Dermis blood vessel endothelial cell (primary cell): ENCODE measurements at places on chromosomes 11 and 22. TPM values are rescaled to one million over a fixed set of nuclear protein-coding genes. Genes with fewer than 3 reads are reported as not detected.

DNA sequence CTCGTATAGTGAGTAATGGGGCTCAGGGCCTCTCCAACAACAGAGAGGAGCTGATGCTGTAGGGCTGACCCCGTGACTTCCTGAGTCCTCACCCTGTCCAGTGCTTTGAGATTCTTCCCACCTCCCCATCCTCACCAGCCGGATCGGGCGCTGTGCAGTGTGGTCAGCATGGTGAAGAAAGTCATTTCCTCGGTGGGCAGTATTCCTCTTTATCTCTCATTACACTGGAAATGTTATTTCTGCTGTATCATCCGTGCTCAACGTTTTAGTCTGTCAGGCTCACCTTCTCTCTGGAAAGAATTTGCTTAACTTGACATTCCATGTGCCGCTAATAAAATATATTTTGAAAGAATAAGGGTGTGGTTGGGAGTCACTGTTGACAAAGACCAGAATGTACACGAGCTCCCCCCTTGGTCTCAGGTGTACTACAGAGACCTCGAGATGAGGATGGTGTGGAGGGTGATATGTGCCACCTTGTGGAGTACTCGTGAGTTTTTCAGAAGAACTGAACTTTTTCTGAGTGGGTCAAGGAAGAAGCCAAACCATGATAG lies 25.7 kb upstream of the SCGB1A1 start:
- peak; percentile 15 for DNase-seq

GRCh38 chr22:30326255-30326705 lies 461 bp downstream of the TBC1D10A start:
- no peak for DNase-seq

DNA sequence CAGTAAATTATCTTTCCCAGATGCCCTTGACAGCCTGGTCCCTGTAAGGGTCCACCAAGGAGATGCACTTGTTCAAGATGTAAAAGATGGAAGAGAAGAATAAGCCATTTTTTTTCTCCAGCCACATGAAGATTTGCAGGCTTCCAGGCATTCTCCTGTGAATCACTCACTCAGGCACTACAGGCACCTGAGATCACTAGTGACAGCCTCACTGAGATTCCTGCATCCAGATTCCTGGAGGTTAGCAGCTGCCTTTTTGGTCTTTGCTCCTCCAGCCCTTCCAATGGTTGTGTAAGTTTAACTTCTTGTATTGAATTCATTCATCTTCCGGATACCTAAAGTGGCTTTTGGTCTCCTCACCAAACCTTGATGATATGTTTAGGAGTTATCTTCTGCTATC lies 630.2 kb upstream of the CADM1 start:
- DNase-seq, result no peak

- DNase-seq, result no peak
Measured at GRCh38 chr22:20180640-20181039, 29.8 kb upstream of the CCDC188 start.

GRCh38 chr11:63761931-63762653 lies 6.5 kb downstream of the ZFTA start:
- DNase-seq, result no peak

- DNase-seq, result peak; percentile 34
Measured at GRCh38 chr22:31238057-31238456, 26.0 kb downstream of the LIMK2 start.

- DNase-seq, result no peak
Measured at GRCh38 chr11:92482492-92483060, 258.0 kb downstream of the FAT3 start.

DNA sequence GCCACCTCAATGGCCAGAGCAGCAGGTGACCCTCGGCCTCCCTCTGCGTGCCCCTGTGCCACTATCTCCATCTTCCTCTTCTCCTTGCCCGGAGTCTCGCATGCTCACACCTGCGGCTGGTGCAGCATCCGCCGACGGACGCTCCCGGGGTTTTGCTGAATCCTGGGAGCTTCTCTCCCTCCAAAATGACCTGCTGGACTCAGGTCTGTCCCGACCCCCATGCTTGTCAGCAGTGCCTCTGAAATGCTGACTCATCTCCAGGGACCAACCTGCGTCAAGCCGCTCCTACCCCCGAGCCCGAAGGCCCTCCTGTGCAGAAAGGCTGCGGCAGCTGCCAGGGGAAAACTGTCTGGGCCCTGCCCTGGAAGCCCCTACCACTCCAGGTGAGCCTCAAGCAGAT lies 58.4 kb downstream of the CELSR1 start:
- no peak for DNase-seq

- DNase-seq, result no peak
Measured at GRCh38 chr22:46769191-46769675, 6.8 kb downstream of the TBC1D22A start.

GRCh38 chr11:47415091-47415854 lies 6.9 kb downstream of the SLC39A13 start:
- DNase-seq, result no peak

RFPL2 gene
- 0.14 TPM in 1 of 2 replicates, not detected in the other for total RNA-seq

HTR3B gene
- not detected in 2 replicates for total RNA-seq

SLN gene
- total RNA-seq, result not detected in 2 replicates

CHRDL2 gene
- 1.9 TPM in 1 of 2 replicates, not detected in the other for total RNA-seq

MMP11 gene
- total RNA-seq, result 4.4 and 7.3 TPM in 2 replicates

SCGB1A1 gene
- not detected in 2 replicates for total RNA-seq
